ENCODE measurements at places on chromosomes 16 and 17.

DNA sequence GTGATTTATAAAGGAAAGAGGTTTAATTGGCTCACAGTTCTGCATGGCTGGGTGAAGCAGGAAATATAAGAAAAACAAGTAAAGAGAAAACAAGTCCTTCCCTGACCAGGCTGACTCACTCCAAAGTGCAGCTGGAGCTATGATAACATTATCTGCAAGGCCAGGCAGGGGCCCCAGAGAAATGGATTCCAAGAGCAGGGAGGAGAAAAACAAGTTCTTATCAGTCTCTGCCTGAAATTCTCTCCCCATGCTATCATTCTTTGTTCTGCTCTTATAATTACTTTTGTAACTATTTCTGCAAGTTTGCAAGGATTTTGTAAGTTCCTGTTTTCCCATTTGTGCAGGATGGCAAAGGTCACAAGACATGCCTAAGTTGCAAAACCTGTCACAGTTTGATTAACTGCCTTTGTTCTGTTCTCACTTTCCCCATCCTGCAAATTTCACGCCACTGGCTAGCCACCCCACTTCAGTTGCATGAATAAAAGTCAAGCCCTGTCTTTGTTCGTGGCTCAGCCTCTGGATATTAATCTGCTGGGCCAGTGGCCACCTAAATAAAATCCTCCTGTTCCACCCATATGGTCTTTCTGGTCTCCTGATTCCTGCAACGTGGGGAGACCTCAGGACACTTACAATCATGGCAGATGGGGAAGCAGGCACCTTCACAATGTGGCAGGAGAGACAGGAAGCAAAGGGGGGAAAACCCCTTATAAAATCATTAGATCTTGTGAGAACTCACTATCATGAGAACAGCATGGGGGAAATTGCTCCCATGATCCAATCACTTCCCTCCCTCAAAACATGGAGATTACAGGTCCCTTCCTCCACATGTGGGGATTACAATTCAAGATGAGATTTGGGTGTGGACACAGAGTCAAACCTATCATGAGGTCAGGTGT lies 13.1 kb downstream of the ABCA9 start:
- DNase-seq = no peak

- DNase-seq = no peak
Observed at GRCh38 chr16:12119562-12119961, 143.0 kb downstream of the SNX29 start.

GRCh38 chr17:18323007-18323406 lies 7.9 kb downstream of the SMCR8 start:
- DNase-seq = no peak

GRCh38 chr16:68362947-68363657 lies 52.3 kb downstream of the PRMT7 start:
- no peak for DNase-seq

GRCh38 chr16:84239141-84239769 lies 557 bp downstream of the KCNG4 start:
- no peak for DNase-seq

DNA sequence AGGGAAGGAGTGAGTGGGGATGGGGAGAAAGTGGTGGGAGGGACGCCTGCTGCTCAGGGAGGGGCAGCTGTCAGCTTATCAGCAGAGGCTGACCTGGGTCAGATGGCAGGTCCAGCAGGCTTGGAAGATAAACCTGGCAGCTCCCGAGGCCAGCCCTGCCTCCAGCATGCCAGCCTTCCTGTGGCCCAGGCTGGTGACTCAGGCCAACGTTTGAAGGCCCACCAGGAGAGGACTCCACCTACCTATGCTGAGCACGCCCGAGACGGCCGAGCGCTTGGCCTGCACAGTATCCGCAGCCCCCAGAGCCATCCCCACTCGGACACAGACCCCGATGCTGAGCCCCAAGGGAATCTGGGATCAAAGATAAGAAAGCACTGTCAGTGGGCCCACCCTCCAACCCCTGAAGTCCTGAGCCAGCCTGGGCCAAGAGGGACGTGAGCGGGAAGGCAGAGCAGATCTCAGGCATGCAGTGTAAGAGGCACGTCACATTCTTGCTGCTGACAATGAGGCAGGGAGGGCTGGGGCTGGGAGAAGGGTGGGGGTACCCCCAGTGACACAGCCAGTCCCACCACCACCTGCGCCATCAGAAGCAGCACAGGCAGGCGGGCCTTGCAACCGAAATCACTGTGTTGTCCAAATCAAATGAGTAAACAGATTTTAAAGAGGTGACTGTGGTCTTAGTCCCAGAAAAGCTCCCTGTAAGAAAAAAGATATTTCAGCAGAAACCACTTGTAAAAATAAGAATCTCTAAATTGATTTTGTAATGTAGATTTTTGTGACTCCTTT lies 12.4 kb downstream of the SLC47A2 start:
- no peak for DNase-seq

GRCh38 chr17:68292689-68293040 lies 1.4 kb downstream of the ARSG start:
- DNase-seq = no peak

DNA sequence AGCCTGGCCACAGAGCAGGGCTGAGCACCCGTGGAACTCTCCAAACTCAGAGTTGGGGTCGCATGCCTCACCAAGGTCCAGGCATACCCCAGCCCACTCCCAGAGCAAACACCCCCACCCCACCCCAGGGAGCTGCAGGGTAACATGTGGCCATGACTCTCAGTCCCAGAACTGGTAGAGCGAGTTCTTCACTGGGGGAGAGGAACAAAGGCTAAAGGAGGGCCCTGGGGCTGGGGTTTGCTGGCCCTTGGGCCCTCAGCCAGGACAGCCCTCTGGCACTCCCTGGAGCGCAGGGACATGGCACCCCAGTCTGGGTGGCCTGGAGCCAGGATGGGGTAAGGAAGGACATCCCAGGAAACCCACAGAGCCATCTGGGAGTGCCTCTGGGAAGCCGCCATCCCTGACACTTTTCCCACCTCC lies 4.2 kb downstream of the HID1 start:
- no peak for DNase-seq

GRCh38 chr17:21282231-21282630 lies 2.3 kb upstream of the MAP2K3 start:
- DNase-seq = no peak

- no peak for DNase-seq
Observed at GRCh38 chr16:85981826-85982562, 83.0 kb downstream of the IRF8 start.

DNA sequence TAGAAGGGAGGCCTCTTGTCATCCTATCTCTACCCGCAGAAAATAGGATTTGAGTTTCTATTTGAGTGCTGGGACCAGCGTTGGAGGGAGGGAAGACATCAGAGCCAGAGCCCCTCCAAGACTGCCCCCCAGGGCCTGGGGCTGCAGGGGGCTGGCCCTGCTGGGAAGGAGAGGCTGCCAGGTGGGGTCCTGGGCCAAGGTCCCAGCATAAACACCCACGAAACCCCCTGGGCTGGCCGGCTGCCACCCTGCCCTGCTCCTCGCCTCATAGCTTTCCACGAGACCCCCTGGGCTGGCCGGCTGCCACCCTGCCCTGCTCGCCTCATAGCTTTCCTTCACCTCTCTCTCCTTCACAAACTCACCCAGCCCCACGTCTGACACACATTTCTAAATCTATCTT lies 10.6 kb upstream of the TEX19 start:
- no peak for DNase-seq

GRCh38 chr16:76780556-76780955 lies 410.4 kb upstream of the MON1B start:
- no peak for DNase-seq

- no peak for DNase-seq
Observed at GRCh38 chr17:41507315-41507880, 2.0 kb upstream of the KRT13 start.

GRCh38 chr17:2937331-2938003 lies 125.9 kb downstream of the OR1D5 start:
- DNase-seq = no peak

- DNase-seq = no peak
Observed at GRCh38 chr16:55470533-55471371, 8.2 kb upstream of the MMP2 start.

DNA sequence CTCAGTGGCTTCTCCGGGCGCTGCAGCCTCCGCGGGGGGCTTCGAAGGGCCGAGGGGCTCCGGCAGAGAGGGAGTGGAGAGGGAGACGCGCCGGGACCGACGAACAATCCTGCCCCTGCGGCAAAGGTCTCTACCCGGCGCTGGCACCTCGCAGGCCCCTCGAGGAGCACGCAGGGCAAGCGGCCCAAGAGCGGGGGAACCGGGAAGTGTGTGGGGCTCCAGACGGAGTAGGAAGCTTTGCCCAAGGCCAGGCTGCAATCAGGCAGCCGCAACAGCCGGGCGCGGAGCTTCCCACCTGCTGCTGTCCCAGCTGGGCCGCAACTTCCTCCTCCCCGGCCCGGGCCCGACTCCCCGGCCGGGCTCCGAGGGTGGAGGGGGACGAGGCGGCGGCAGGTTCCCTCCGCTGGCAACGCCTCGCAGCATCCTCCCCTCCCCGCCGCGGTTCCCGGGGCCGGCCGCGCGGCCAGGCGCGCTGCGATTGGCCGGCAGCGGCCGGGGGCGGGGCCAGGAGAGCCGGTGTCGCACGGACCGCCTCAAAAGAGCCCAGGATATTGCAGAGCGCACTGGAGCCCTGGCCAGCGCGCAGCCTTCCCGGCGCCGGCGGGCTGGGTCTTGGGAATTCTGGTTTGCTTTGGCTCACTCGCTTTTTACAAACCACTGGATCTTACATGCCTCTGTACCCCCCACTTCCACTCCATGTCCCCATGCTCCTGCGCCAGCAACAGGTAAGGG lies at the start of gene KCNJ2:
KCNJ2 (plus strand) TSS at position 556 of the 732 bp plus-strand sequence. CDS start 5,508 bp downstream, outside the sequence.
- no peak for DNase-seq

DNA sequence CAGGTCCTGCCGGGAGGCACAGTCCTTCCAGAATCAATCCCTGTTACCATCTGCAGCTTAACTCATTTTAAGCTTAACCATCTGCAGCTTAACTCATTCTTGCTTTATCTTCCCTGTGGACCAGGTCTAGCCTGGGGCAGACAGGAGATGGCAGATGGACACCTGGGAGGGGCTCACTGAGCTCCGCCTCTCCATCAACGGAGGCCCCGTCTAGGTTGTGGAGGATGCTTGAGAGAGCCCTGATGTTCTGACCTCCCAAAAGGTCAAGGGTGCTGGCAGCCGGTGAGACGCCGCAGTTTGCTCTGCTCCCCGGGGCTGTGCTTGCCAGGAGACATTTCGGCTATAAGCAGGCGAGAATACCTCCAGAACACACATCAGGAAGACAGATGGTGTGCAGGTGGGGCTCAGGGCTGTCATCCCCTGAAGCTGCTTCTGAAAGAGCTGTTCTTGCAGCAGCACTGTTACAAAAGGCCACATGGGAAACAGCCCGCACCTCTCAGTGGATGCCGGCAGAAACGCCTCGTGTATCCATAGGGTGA lies 41.3 kb downstream of the BAIAP2 start:
- DNase-seq = peak; percentile 79

DNA sequence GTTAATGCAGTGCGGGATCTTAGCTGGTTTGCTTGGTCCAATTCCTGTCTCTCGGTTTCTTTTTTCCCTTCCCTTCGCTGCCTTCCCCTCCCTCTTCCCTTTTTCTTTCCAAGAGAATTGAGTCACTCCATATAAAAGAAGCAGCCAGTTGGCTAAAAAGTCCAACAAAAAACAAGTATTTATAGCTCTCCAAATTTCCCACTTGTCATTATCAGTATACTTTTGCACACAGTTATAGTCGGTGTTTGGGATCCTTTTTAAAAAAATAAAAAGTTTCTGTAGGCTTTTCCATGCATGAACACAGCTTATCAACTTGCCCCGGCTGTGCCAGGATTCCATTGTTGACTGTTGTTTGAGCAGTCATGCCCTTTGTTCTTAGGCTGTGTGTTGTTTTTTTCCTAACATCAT lies 24.9 kb downstream of the HMOX2 start:
- no peak for DNase-seq

DNA sequence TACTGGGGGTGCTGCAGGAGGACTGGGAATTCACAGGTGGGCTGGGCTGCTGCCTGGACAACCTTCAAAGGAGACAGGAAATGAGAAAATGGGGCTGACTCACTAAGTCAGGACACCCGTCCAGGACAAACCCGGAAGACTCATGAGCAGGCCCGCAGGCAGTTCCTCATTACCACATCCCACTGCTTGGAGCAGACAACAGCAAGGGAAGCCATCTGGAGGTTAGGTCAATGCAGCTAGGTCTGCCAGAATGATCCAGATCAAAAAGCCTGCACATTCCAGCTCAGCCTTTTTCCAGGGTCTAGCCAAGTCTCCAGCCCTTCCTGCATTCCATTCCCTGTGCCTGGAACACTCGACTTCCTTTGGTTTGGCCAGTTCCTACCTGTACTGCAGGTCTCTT lies 536.5 kb upstream of the CDH11 start:
- DNase-seq = no peak

DNA sequence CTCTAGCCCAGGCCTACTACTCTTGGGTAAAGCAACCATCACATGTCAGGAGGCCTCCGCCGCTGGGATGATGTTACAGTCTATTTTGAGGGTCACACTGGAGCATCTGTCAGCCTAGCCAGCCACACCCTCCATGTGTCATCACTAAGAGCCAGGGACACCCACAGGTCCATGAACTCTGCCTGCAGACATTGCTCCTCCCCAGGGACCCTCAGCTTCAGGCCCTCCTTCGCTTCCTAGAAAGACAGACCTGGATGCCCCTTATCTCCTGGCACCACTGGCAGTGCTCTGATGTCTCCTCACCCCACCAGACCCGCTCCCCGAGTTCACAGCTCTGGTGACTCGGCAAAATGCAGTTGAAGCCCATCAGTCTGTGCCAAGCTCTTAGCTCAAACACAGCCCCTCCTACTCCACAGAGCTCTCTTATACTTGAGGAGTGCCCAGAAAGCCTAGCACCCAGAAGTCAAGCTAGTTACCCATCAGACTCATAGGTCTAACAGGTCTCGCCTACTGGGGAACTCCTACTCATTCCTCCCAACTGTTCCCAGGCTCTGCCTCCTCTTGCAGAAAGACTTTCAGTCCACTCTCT lies 5.9 kb downstream of the RANBP10 start:
- DNase-seq = no peak

DNA sequence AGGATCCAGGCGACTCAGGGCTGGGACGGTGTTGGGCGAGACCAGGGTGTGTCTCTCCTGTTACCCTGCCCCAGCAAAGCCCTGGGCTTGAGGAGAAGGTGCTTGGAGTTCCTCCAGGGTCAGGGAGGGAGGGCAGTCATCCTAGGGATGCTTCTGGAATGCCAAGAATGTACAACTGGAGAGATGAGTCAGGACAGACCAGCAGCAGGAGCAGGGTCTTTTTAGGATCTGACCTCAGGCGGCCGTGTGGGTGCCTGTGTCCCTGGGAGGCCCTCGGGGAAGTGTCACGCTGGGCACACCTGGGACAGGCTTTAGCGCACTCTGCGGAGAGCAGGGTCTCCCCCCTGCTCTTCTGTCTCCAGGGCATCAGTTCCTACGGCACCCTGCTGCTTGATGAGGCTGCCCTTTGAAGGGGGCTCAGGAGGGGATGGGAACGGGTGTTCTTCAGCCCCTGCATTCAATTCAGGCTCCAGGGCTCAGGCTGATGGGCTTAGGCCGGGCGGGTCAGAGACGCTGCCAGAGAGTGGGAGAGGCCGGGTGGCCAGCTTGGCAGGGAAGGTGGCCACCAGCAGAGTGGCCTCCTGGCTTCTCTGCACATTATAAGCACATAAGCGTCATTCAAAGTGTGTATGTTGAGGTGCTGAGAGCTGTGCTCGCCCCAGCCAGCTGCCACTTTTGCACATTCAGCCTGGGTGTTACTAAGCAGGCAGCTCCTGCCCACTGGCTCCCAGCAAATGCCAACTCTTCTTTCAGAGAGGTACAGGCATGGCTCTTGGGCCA lies 8.4 kb upstream of the MTSS2 start:
- DNase-seq = peak; percentile 59

- DNase-seq = no peak
Observed at GRCh38 chr16:59991171-59991570, 1257.1 kb upstream of the GOT2 start.
